ENCODE measurements at places on chromosomes 1 and 21.
A peak's percentile ranks its signal among the peaks of the same experiment; 100 is the strongest.

DNA sequence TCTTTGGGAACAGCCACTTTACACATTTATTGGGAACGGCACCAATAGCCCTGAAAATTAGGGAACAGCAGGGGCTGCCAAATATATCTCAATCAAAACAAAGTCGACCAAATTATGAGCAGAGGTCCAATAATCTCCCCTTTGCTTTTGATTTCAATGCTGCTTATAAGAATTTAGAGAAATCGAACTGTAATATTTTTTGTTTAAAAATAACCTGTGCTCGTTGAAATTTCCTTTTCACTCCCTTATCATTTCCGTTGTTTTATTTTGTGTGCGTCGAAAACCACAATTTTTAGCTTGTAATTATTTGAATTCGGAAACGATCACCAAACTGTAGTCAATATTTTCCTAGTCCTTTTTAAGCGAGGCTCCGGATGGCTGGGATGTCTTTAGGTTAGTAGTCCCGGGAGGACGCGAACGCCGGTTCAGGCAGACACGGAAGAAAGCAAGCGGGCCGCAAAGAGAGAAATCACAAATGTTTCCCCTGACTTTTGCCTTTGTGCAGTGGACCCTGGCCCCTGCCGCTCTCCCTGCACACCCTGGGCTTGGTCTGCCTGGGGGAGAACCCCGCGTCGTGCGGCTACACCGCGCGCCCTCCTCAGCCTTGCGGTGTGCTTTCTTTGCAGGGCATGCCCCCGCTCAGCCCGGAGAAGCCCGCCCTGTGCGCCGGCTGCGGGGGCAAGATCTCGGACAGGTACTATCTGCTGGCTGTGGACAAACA lies 2.3 kb downstream of the LHX9 start:
- DNase-seq, result no peak

DNA sequence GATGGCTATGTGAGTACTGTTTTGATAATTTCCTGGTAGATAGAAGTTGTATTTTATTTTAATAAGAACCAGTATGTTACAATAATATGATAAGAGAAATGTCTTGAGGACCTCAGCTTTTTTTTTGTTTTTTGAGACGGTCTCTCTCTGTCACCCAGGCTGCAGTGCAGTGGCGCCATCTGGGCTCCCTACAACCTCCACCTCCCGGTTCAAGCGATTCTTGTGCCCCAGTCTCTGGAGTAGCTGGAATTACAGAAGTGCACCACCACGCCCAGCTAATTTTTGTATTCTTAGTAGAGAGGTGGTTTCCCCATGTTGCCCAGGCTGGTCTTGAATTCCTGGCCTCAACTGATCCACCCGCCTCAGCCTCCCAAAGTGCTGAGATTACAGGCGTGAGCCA lies 968.1 kb upstream of the ADGRL4 start:
- no peak for DNase-seq

- no peak for DNase-seq
Measured at GRCh38 chr1:207981976-207982375, 71.1 kb upstream of the CD34 start.

DNA sequence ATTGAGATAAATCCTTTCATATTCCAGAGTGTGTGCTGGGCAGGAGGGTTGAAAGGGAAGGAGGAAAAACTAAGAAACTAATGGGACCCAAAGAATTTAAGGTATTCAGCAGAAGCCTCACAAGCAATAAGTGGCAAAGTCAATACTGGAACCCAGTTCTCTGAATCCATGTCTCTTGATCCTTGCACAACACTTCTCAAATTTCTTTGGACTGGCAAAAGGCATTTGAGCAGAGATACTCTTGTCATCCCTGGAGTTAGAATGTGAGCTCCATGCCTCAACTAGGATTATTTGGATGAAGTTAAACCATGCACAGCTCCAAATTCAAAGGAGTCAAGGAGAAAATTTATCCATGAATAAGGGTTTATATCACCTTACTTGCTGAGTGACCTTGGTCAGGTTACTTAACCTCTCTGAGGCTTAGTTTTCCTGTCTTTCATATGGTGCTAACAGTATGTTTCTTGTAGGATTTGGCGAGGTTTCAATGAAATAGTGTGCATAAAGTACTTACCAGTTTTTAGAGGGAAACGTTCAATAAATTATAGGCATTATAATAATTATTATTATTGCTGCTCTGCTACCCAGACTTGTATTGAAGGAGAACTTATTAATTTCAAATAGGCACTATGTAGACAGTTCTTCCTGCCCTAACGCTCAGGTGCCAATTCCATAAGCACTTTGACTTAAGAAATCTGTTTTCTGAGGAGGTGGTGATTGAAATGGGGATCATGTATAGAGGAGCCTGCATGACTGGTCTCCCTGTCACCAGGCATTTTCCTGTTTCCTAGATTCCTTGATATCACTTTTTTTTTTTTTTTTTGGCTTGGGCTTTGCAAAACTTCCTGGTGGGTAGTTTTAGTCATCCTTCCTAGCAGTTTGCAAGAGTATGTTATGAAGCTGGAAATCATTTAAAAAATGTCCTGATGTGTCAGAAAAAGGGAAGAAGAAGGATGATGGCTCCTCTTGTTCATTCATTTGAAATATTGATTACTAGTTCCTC lies 125.0 kb upstream of the JUN start:
- peak; percentile 89 for DNase-seq

DNA sequence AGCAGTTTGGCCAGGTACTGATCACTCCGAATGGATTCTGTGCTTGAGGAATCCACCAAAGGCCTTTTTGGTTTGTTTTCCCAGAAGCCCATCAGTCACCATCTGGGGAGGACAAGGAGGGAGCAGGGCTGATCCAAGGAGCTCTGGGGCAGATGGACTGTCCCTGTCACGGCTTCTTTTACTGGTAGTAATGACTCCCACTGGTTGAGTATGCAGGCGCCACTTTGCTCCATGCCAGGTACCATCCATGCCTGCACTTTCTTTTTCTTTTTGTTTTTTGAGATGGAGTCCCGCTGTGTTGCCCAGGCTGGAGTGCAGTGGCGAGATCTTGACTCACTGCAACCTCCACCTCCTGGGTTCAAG lies 101.7 kb downstream of the UBIAD1 start:
- no peak for DNase-seq

DNA sequence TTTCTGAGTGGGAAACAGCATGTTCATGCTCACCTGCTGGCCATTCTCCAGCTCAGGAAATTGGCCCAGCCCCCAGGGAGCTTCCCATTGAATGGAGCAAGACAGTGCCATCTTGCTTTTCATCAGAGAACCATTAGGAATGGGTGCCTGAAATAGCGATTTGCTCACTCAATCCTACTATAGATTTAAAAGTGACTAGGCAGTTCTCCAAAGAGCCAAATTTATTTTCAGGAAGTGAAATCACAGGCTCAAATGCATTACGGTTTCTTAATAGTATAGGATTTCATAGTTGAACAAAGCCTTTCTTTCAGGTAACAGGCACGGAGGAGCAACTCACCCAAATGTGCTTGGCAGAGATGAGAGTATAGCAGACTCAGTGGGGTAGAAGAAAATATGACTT lies 272.1 kb downstream of the GRIK1 start:
- no peak for DNase-seq

DNA sequence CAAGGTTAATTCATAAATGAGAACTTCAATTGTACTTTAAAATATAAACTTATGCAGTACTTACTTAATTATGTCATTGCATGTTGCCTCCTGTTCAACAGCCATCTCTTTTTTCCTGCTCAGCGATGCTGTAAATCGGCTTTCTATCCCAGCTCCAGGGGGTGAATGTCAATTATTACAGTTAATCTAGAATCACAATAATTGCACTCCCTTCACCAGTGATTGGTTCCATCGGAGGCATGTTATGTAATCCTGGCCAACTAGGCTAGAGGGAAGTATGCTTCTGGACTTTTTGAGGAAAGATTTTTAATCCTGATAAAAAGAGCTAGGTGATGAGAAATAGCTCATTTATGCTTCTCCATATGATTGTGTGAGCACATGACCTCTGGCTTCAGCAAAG lies 53.8 kb upstream of the SGIP1 start:
- no peak for DNase-seq

DNA sequence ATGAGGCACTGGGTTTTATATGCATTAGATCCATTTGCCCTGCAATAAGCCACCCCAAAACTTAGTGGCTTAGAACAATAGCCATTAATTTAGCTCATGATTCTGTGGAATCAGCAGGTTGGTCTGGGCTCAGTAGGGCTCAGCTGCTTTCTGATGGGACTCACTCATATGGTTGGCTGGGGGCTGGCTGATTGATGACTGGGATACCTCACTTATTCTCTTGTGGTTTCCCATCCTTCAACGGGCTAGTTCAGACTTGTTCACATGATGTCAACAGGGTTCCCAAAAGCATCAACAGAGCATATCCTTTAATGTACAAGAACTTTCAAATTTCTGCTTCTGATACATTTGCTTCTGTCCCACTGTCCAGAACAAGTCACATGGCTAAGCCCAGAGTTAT lies 43.2 kb downstream of the DNM3 start:
- no peak for DNase-seq

DNA sequence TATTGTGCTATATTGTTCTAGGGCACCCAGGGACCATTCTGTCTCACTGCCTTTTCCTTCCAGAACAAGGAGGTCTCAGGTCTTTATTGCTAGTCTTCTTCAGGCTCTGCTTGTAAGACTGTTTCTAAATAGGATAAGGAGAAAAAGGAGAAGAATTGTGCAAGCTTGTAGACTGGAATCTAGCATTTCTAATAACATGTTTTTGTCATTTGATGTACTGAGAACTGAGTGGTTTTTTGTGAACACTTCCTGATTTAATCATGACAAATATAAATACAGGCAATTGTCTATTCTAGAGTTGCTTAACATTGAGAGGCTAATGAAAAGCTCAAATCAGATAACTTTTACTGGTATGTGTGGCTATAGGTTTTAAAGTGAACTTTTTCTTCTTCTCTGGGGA lies 77.6 kb downstream of the CLIC4 start:
- DNase-seq, result peak; percentile 33

- no peak for DNase-seq
Measured at GRCh38 chr1:155247667-155248553, 7.4 kb downstream of the ENTREP3 start.

DNA sequence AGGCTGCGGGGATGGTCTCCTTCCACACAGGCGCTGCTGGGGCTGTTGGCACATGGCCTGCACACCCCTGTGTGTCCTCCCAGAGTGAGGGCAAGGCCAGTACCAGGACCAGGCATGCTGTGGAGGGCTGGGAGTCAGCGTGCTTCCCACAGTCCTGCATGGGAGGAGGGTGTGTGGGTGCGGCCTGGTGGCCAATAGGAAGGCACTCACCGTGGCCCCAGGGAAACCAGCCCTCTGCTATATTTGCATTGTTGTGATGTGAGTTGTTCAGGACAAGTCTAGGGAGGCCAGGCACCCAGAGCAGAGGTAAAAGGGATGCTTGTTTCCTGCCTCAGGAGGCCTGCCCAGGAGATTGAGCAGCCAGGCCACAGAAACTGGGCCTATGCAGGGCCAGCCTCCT lies 59.5 kb downstream of the S100B start:
- DNase-seq, result no peak
